ENCODE measurements at places on chromosomes 11 and 22. TPM values are rescaled to one million over a fixed set of nuclear protein-coding genes. Genes with fewer than 3 reads are reported as not detected.

- no peaks in the 10 kb centered on the region for H3K36me3 ChIP-seq
- peaks cover 55% of the 10 kb centered on the region for H3K4me1 ChIP-seq
- H3K4me3 ChIP-seq: peak overlapping the region; percentile 97
- H3K27me3 ChIP-seq: no peaks in the 10 kb centered on the region
- H3K27ac ChIP-seq: peak overlapping the region; percentile 89
Observed at GRCh38 chr11:120336641-120337354, 585 bp downstream of the ARHGEF12 start.

DNA sequence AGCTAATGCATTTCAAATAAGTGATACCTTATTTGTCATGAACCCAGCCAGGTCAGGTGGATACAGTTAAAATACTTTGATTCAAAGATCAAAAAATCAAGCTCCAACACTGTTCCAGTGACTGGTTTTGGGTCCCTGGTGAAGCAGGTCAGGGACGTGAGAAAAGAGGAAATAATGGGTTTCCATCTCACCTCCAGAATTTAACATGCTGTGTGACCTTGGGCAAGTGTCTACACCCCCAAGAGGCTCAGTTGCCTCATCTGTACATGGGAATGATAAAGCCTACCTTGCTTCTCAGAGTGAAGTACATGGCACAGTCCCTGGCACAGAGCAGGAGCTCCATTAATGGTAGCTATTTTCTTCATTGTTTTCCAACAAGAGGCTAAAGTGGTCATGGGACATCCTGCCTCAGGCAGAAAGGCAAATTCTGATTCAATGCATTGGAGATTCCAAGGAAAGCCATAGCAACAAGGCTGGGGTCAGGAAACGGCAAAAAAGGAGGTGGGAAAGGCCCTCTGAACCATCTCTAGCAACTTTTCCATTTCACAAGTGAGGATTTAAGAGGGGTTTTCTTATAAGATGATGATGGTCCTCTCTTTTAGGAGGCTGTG is 108.5 kb downstream of the CSNK2A3 start:
- DNase-seq: no peak
- H3K36me3 ChIP-seq: no peaks in the 10 kb centered on the region
- H3K27me3 ChIP-seq: peaks cover 26% of the 10 kb centered on the region
- H3K4me1 ChIP-seq: no peaks in the 10 kb centered on the region
- no peak overlapping the region for H3K4me3 ChIP-seq

- H3K27me3 ChIP-seq: no peaks in the 10 kb centered on the region
- no peaks in the 10 kb centered on the region for H3K36me3 ChIP-seq
- H3K27ac ChIP-seq: no peak overlapping the region
- peaks cover 44% of the 10 kb centered on the region for H3K4me1 ChIP-seq
- no peak overlapping the region for H3K4me3 ChIP-seq
Observed at GRCh38 chr22:37529652-37530345, 10.6 kb upstream of the CARD10 start.

DNA sequence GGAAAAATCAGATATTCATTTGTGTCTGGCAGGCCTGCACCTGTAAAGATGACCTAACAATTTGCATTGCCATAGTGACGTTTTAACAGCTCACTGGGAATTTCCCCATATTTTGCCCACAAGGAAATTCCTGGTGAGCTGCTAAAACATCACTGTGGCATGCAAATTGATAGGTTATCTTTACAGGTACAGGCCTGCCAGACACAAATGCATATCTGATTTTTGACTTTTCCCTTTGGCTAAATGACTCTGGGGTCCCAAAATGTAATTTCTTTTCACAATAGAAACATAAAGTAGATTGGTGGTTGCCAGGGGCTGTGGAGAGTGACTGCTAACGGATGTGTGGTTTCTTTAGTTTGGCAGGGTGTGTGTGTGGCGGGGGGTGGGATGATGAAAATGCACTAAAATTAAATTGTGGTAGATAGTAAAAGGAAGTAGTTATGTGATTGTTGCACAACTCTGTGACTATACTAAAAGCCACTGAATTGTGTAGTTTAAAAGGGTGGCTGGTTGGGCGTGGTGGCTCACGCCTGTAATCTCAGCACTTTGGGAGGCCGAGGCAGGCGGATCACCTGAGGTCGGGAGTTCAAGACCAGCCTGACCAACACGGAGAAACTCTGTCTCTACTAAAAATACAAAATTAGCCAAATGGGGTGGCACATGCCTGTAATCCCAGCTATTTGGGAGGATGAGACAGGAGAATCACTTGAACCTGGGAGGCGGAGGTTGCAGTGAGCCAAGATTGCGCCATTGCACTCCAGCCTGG is 18.5 kb upstream of the FEZ1 start:
- peaks cover 6% of the 10 kb centered on the region for H3K4me1 ChIP-seq
- H3K36me3 ChIP-seq: no peaks in the 10 kb centered on the region
- H3K4me3 ChIP-seq: no peak overlapping the region
- peaks cover 5% of the 10 kb centered on the region for H3K27me3 ChIP-seq
- DNase-seq: peak; percentile 78
- H3K27ac ChIP-seq: peak overlapping the region; percentile 26

- peak; percentile 89 for DNase-seq
- H3K4me1 ChIP-seq: peaks cover 60% of the 10 kb centered on the region
- H3K4me3 ChIP-seq: peak overlapping the region; percentile 4
- no peaks in the 10 kb centered on the region for H3K36me3 ChIP-seq
- peak overlapping the region; percentile 49 for H3K27ac ChIP-seq
Observed at GRCh38 chr22:19285831-19286230, 5.7 kb downstream of the CLTCL1 start.

DNA sequence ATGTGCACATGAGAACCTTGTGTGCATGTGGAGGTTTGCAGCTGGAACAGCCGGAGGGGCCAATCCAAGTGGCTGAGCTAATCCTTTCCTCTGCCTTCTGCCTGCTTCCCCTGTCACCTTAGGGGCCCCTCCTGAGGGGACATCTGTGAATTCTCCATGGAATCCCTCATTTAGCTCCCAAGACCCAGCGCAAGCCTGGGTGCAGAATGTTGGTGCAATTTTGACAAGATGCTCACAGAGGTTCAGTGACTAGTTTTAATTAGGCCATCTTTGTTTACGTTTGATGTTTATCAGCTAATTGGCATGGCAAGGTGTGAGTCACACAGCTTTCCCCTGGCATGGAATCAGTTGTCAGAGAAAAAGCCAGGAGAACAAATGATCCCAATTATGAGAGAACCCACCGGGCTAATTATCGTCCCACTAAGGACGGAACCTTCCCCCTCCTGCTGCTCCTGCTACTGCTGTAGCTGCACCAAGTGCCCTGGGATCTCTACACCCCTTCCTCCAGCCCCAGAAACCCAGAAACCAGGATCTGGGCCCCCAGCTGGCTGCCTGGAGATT is 63.6 kb upstream of the PAX6 start:
- no peaks in the 10 kb centered on the region for H3K4me1 ChIP-seq
- DNase-seq: no peak
- peaks cover 22% of the 10 kb centered on the region for H3K27me3 ChIP-seq
- H3K36me3 ChIP-seq: no peaks in the 10 kb centered on the region
- no peak overlapping the region for H3K4me3 ChIP-seq

DNA sequence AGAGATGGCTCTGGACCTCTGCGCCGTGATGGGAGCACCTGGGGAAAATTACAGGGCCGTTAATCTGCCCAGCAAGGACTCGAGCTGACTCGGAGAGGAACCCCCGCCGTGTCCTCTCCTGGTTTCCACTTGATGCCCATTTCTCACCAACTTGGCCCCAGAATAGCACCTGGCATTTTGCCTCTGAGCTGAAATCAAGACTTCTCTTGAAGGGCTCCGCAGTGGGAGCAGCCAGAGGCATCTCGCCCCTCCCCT is 19.0 kb upstream of the CABP7 start:
- H3K27ac ChIP-seq: no peak overlapping the region
- H3K27me3 ChIP-seq: peaks cover 13% of the 10 kb centered on the region
- H3K36me3 ChIP-seq: peaks cover 9% of the 10 kb centered on the region
- H3K4me3 ChIP-seq: no peak overlapping the region
- no peak for DNase-seq

DNA sequence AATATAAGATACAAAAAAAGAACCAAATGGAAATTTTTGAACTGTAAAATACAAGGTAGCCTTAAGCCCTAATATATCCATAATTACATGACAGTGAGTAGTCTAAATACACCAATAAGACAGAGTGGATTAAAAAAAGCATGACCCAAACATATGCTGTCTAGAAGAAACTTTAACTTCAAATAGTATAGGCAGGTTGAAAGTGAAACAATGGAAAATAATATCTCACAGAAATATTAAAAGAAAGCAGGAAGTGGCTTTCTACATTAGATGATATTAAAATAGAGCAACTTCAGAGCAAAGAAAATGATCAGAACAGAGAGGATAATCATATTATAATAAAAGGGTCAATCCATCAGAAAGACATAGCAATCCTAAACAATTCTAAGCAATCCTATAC is 21.8 kb downstream of the DCUN1D5 start:
- no peak overlapping the region for H3K4me3 ChIP-seq
- peaks cover 11% of the 10 kb centered on the region for H3K36me3 ChIP-seq
- no peaks in the 10 kb centered on the region for H3K27me3 ChIP-seq

DNA sequence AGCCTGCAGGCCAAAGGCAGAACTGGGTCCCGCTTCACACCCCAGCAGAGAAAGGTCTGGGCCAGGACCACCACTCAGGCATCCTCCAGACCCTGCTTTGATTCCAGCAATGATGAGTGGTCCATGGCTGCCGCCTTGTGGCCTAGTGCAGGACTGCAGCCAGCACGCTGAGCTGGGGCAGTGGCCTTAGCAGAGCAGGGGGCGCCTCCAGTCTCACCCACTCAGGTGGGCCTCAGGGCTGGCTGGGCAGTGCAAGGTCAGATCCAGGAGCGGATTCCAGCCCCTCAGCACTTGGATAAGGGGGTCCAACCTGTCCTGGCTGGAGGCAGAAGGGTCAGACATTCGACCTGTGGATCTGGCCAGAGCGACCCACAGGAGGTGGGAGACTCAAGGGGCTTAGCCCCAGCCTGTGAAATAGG is 9.6 kb upstream of the PDE2A start:
- peak; percentile 94 for DNase-seq
- peaks cover 19% of the 10 kb centered on the region for H3K36me3 ChIP-seq
- no peak overlapping the region for H3K4me3 ChIP-seq
- no peak overlapping the region for H3K27ac ChIP-seq

DNA sequence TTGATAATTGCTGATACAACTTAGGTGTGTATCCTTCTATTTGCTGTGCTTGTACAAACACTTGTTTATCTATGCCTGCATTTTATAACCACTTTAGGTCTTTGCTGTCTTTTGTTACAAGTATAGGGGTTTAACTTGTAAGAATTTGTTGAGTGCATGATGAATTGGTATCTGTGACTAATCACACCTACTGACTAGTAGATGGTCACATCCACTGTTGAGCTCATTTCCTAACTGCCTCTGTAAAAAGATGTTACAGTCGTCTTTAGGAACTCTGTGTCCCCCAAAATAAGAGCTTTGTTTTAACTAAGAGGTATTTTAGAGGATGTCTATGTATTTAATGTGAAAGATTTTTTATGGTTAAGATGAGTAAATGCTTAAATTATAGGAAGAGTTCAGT is 60.5 kb downstream of the HIPK3 start:
- H3K27me3 ChIP-seq: no peaks in the 10 kb centered on the region
- no peak overlapping the region for H3K4me3 ChIP-seq
- H3K27ac ChIP-seq: no peak overlapping the region
- H3K36me3 ChIP-seq: no peaks in the 10 kb centered on the region
- H3K4me1 ChIP-seq: peaks cover 20% of the 10 kb centered on the region

GRCh38 chr11:2434008-2434407 is 10.3 kb downstream of the TRPM5 start:
- DNase-seq: peak; percentile 6
- H3K27me3 ChIP-seq: peaks cover 6% of the 10 kb centered on the region
- H3K36me3 ChIP-seq: no peaks in the 10 kb centered on the region
- H3K4me1 ChIP-seq: no peaks in the 10 kb centered on the region

- peak; percentile 58 for DNase-seq
- H3K4me3 ChIP-seq: no peak overlapping the region
- H3K4me1 ChIP-seq: no peaks in the 10 kb centered on the region
- H3K27ac ChIP-seq: no peak overlapping the region
- H3K27me3 ChIP-seq: no peaks in the 10 kb centered on the region
- H3K36me3 ChIP-seq: no peaks in the 10 kb centered on the region
Observed at GRCh38 chr11:69472541-69473275, 8.8 kb upstream of the LINC01488 start.

DNA sequence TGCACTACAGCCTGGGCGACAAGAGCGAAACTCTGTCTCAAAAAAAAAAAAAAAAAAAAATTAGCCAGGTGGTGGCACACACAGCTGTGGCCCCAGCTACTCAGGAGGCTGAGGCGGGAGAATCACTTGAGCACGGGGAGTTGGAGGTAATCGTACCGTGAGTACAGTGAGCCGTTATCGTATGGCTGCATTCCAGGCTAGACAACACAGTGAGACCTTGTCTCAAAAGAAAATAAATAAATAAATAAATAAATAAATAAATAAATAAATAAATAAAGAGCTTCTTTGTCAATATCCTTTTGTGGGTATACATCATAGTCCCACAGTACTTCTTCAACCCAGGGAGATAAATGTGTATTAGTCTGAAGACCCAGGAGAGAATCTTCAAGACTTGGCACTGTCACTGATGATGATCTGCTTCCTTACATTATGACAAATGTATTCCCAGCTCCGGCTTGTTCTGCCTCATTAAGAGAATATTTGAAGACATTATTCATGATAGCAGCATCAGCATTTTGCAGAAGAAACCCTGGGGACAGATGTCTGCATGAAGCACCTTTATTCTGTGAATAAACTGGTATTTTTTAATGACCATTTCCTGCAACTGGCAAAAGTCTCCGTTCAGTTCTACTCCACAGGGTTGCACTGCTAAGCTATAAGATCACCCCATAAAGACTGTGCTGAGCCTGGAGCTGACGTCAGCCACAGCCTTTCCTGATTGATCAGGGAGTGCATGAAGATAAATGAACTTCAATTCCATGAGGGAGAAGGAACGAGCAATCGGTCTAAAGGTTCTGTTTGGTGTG is 1.6 kb upstream of the ACY3 start:
- no peaks in the 10 kb centered on the region for H3K27me3 ChIP-seq
- no peaks in the 10 kb centered on the region for H3K4me1 ChIP-seq
- no peak overlapping the region for H3K4me3 ChIP-seq
- H3K36me3 ChIP-seq: no peaks in the 10 kb centered on the region

GRCh38 chr22:23550049-23550650 is 29.9 kb downstream of the IGLL1 start:
- H3K36me3 ChIP-seq: no peaks in the 10 kb centered on the region
- H3K27ac ChIP-seq: no peak overlapping the region
- H3K4me3 ChIP-seq: no peak overlapping the region

DNA sequence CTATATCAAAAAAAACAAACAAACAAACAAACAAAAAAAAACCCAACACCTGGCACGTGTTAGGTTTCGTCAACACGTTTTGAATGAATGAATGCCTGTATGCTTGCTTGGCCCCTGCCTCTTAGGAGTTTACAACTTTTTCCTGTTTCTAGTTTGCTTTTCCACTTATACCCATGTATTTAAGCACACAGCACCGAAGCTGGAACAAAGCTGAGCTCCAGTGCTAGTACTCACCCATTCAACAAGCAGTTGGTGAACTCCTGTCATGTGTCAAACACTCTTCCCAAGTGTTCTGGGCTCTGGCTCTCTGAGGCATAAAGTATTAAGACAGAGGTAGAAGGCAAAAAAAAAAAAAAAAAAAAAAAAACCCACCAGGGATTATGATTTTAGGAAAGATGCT is 599.3 kb downstream of the BUD13 start:
- no peaks in the 10 kb centered on the region for H3K27me3 ChIP-seq
- H3K27ac ChIP-seq: no peak overlapping the region
- no peak overlapping the region for H3K4me3 ChIP-seq
- H3K4me1 ChIP-seq: no peaks in the 10 kb centered on the region
- DNase-seq: no peak
- H3K36me3 ChIP-seq: no peaks in the 10 kb centered on the region

Gene SMC1B
- not detected for total RNA-seq

Gene CDC45
- 0.72 TPM for total RNA-seq

Gene OR2AG1
- not detected for total RNA-seq

Gene ADAMTS8
- total RNA-seq: under 0.01 TPM

Data from osteoblast (primary cell).